ENCODE measurements at places on chromosomes 1 and 21.

- no peak for DNase-seq
Observed at GRCh38 chr1:22800629-22801028, 90.0 kb downstream of the EPHB2 start.

DNA sequence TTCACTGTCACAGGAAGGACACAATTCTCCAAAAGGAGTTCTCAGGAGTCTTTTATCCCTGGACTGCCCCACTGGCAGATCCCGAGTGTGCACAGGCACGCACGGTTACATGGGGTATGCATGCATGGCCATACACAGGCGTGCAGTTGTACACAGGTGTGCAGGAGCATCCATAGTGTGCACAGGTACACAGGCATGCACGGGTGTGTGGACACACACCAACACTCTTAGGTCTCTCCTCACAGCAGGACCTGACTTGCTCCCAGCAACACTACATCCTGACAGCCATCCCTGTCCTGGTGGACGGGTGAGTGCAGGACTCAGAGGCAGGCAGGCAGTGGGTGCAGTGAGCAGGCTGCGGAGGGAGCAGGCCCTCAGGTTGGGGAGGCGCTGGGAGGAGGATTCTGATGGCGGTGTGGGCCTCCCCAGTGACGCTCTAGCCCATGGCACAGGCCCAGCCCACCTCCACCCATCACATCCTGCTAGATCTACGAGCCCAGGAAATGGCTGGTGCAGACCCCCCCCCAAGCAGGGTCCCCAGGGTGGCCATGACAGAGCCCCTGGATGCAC is 28.4 kb downstream of the SLC19A1 start:
- DNase-seq = no peak

- no peak for DNase-seq
Observed at GRCh38 chr1:6591222-6591621, 11.4 kb downstream of the ZBTB48 start.

DNA sequence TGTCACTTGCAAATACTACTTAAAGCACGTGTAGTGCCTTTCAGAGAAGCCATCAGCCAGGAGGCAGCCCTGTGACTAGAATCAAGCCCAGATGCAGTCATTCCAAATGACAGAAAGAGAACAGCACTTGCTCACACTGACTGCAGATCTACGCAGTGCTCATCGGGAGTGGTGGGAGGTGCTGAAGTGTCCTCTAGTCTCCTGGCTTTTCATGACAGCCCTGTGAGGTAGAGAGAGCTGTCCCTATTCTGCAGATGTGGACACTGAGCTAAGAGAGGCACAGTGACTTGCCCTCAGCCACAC is 62.3 kb upstream of the EDN2 start:
- no peak for DNase-seq

DNA sequence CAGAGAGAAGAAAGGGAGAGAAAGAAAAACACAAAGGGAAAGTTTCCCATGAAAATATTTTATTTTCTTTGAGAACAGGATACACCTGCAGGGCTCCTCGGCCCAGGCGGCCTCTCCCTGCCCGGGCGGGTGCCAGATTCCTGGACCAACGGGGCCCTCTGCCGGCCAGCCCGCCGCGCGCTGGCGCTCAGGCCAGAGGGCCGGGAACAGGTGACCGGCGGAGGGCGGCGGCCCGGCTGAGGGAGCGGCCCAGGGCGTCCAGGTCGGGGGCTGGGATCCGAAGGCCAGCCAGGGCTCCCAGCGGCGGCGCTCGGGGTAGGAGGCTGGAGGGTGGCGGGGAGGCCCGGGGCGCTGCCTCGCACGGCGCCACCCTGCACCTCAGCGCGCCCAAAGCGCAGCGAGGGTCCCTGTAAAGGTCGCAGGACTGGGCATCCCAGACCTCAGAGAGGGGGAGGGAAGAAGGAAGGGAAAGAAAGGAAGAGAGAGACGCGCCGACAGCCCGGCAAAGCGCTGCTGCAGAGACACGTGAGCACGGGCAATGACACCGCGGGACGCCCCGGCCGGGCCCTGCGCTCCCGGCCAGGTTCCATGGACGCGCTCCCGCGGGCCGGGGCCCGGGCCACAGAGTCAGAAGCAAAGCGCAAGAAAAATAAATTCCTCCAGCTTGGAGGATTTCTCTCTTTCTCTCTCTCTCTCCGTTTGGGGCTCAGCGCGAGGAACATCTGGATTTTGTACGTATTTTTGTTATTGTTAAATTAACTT is 927 bp downstream of the WNT9A start:
- peak; percentile 86 for DNase-seq

GRCh38 chr1:210174133-210174532 is 58.5 kb upstream of the SERTAD4 start:
- no peak for DNase-seq

GRCh38 chr1:11925938-11926292 is 312 bp downstream of the KIAA2013 start:
- DNase-seq = no peak

DNA sequence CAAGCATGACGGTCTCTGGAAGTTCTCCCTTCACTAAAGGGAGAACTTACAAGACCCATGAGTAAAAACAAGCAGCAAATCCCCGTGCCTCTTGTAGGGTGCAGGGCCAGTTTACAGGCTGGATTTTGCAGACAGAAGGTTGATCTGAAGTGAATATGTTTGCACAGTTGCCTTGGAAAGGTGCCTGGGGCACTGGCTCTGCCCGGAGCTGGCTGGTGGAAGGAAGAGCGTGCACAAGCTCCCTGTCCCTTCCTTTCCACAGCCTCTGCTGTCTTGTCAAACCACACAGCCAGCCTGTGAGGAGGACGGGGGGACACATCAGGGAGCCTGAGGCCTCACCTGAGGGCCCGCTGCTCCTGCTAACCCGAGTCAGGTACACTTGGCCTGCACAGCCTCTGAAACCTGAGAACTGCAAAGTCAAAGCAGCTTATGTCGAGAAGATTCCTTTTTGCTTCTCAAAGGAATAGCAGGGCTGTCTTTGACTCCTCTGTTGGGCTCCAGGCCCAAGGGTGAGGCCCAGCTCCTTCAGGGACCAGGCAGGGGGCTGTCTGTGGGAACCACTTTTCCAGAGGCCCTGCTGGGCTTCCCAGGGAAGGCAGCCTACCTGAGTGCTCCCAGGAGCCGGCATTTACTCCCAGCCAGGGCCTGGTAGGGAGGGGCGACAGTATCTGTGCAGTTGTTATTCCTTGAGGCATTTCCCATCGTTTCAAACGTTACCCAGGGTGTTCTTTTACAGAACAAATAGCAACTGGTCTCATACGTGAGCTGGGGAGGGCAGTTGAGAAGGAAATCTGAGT is 251.5 kb downstream of the SIPA1L2 start:
- DNase-seq = no peak

DNA sequence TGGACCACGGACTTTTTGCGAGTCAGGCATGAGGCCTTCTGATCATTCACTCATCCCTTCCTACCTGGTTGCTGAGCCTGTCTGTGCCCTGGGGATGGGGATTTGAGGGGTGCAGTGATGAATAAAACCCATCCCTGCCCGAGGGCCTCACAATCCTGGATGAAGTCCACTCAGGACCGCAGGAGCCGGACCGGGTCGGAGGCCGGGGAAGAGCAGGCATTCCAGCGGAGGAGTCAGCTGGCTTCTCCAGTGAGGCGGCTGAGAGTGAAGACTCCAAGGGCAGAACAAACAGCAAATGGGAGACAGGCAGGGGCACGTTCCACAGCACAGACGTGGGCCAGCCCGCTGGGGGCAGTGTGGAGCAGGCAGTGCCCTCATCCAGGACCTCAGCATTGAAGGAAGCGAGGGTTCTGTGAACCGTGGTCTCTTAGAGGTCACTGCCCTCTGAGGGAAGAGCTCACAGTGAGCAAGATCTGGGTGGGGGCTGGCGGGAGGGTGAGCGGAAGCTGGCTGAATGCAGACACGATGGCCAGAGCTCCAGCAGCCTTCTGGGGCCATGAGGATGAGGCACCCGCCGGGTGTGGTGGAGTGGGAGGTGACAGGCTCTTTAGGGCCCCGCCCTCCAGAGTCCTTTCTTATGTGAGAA is 10.9 kb upstream of the LRRC3 start:
- no peak for DNase-seq

- DNase-seq = no peak
Observed at GRCh38 chr21:30942192-30942591, 60.8 kb upstream of the KRTAP11-1 start.

DNA sequence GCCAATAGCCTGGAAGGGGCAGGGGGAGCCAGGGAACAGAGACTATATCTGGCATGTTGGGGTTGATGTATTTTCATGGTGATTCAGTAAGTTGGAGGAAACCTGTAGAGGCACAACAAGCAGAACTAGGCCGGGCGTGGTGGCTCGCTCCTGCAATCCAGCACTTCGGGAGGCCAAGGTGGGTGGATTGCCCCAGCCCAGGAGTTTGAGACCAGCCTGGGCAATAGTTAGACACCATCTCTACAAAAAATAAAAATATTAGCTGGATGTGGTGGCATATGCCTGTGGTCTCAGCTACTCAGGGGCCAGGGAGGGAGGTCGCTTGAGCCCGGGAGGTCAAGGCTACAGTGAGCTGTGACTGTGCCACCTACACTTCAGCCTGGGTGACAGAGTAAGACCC is 10.1 kb upstream of the PTCH2 start:
- no peak for DNase-seq

- no peak for DNase-seq
Observed at GRCh38 chr21:39000496-39000895, 182.8 kb downstream of the PSMG1 start.

GRCh38 chr1:226650236-226650841 is 88.7 kb downstream of the ITPKB start:
- DNase-seq = no peak

DNA sequence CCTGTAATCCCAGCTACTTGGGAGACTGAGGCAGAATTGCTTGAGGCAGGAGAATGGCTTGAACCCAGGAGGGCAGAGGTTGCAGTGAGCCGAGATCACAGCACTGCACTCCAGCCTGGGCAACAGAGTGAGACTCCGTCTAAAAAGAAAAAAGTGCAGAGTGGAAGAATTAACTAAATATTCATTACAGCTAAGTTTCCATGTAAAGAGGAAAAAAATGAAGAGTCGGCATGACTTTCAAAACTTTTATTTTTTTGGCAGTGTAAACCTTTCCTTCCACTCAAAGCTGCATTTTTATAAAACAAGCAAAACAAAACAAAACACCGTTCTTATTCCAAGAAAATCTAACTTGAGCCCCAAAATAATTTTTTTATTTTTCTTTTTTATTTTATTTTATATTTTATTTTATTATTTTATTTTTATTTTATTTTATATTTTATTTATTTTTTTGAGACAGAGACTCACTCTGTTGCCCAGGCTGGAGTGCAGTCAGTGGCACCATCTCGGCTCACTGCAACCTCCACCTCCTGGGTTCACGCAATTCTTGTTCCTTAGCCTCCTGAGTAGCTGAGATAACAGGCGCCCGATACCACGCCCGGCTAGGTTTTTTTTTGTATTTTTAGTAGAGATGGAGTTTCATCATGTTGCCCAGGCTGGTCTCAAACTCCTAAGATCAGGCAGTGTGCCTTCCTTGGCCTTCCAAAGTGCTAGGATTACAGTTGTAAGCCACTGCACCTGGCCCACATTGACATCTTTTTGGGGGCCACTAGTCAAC is 62.9 kb downstream of the PACC1 start:
- DNase-seq = no peak

DNA sequence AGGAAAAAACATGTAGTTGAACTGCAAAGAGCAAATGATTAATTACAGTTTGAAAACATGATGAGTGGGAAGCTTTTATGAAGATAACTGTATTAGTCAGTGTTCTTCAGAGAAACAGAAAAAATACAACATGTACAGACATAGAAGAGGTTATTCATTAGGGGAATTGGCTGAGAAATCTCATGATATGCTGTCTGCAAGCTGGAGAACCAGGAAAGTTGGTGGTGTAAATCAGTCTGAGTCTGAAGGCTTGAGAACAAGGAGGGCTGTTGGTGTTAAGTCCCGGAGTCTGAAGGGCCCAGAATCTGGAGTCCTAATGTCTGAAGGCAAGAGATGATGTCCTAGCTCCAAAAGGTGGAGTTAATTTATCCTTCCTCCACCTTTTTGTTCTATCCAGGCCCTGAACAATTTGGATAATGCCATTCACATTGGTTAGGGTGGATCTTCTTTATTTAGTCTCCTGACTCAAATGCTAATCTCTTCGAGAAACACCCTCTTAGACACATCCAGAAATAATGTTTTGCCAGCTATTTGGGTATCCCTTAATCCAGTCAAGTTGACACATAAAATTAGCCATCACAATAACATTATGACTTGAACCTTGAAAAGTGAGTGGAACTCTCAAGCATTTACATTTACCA is 672.9 kb upstream of the PTBP2 start:
- DNase-seq = no peak

- DNase-seq = peak; percentile 81
Observed at GRCh38 chr1:155320661-155321617, at the start of gene RUSC1. Gene RUSC1 (plus strand): TSS chr1:155320894. CDS start chr1:155321774, 880 bp downstream.

DNA sequence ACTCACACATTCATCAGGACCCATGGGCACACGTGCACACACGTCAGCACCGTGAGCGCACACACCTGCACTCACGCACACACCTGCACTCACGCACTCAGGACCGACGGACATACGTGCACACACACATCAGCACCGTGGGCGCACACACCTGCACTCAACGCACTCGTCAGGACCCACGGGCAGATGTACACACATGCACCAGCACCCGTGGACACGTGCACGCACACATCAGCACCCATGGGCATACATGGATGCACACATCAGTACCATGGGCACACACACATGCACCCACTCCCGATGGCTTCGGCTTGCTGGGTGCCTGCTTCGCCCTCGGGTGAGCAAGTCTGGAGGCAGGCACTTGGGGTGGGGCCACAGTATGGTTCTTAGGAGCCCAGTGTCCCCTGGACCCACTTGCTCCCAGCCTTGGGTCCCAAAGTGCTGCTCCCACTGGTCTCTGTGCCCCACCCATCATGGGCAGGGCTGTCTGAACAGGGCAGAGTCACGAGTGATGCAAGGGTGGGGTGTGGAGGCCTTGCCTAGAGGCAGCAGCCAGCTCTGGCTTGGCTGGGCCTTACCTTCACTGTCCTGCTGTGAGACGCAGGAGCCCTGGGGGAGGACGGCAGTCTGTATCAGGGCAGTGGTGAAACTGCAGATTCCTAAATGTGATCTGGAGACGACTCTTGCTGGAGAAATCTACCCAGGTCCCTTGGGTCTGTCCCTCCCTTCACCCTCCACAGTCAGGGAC is 49.8 kb downstream of the SKI start:
- no peak for DNase-seq

DNA sequence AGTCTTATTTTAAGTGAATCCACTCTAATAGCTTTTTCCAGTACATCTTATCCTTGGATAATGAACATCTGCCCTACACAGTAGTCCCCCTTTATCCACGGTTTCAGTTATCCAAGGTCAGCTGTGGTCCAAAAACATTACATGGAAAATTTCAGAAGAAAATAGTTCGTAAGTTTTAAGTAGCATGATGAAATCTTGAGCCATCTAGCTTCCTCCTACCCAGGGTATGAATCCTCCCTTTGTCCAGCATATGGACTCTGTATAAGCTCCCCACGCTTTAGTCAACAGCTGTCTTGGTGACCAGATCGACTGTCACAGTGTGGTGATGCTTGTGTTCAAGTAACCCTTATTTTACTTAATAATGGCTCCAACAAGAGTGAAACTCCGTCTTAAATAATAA is 2.6 kb downstream of the GLRX2 start:
- DNase-seq = no peak

DNA sequence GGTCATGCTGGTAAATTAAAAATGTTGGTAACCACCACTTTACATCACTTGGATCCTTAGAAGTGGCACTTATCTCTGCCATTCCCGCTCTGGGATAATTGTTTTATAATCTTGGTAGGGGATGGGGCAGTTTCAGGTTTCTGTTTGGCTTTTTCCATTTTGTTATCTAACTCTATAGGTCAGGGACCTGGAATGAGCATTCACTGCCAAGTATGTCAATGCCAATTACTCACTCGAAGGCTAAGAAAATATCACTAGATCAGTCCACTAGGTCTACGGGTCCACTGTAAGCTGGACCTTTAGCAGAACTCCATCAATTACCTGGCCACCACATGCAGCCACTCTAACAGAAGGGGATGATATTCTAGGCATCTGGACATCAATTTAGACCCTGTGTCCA is 4.5 kb upstream of the DIP2A start:
- no peak for DNase-seq
